ENCODE measurements at places on chromosomes 7 and 10. TPM values are rescaled to one million over a fixed set of nuclear protein-coding genes. Genes with fewer than 3 reads are reported as not detected.

C10orf53 gene
- total RNA-seq, result not detected

OR6V1 gene
- total RNA-seq, result not detected

C10orf95 gene
- 0.15 TPM for total RNA-seq

PPP1R9A gene
- total RNA-seq, result 0.15 TPM

NRP1 gene
- 147 TPM for total RNA-seq

SLC13A1 gene
- not detected for total RNA-seq

DNAH11 gene
- total RNA-seq, result under 0.01 TPM

PIK3AP1 gene
- total RNA-seq, result not detected

GHRHR gene
- total RNA-seq, result not detected

LUC7L2 gene
- 30.9 TPM for total RNA-seq

SMURF1 gene
- 9.4 TPM for total RNA-seq

CDK14 gene
- total RNA-seq, result 12.1 TPM

ZNF853 gene
- total RNA-seq, result 4.8 TPM

NRG3 gene
- total RNA-seq, result not detected

ZNF488 gene
- 0.45 TPM for total RNA-seq

NAMPT gene
- total RNA-seq, result 80.3 TPM

OPN4 gene
- total RNA-seq, result not detected

CPA2 gene
- total RNA-seq, result not detected

GNG11 gene
- 15.8 TPM for total RNA-seq

JMJD1C gene
- total RNA-seq, result 24.1 TPM

PLXNA4 gene
- total RNA-seq, result under 0.01 TPM

CHST12 gene
- 8.2 TPM for total RNA-seq

ENTPD7 gene
- 7.1 TPM for total RNA-seq

GPER1 gene
- 4.2 TPM for total RNA-seq

SPDYE8 gene
- total RNA-seq, result not detected

IQUB gene
- total RNA-seq, result not detected

SPDYE5 gene
- not detected for total RNA-seq

LRMDA gene
- total RNA-seq, result 0.45 TPM

EVX1 gene
- total RNA-seq, result not detected

MRC1 gene
- not detected for total RNA-seq

IGFBP1 gene
- not detected for total RNA-seq

RTKN2 gene
- total RNA-seq, result 0.89 TPM

BRI3 gene
- 34.5 TPM for total RNA-seq

GIMAP4 gene
- total RNA-seq, result not detected
